ENCODE measurements at places on chromosomes 1 and 21.

GRCh38 chr1:21437341-21437640 is 2.6 kb upstream of the NBPF3 start:
- DNase-seq: no peak

GRCh38 chr1:7469255-7469938 is 301.7 kb upstream of the VAMP3 start:
- DNase-seq: no peak

- DNase-seq: no peak
Measured at GRCh38 chr1:153984123-153984894, 1.8 kb downstream of the RAB13 start.

GRCh38 chr1:207807326-207807689 is 55.5 kb downstream of the CD46 start:
- DNase-seq: no peak

- DNase-seq: no peak
Measured at GRCh38 chr1:206955476-206956451, 9.5 kb upstream of the PIGR start.

DNA sequence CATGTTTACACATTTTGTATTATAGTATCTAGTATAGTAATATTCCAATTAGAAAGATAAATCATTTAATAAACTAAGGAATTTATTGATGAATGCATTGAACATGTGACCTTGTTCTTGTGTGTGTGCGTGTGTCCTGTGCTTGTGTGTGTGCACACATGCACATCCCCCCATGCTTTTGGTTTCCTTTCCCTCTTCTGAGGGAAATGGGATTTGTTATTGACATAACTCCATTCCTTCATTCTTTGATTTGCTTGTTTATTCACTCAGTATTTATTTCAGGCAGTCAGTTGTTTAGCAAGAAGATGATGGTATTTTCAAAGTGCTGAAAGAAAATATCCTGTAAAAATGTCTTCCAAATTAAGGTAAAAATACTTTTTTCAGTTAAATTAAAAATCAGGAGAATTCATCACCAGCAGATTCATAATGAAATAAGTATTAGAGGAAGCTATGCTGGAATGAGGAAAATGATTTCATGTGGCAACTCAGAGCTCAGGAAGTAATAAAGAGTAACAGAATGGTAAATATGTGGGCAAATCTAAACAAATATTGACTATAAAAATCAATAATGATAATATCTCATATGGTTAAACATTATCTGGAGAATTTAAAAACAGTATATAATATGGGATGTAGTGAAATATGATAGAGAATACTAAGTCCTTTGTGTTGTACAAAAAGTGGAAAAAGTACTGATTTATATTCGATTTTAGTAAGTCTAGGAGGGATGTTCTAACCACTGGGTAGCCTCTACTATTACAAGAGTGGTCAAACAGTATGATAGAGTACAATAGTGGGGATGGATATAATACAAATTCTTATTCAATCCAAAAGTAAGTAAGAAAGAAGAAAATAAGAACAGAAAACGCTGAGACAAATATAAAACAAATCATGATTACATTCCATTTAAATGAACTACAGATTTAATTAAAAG is 35.2 kb upstream of the SIPA1L2 start:
- DNase-seq: no peak

- no peak for DNase-seq
Measured at GRCh38 chr1:42466030-42466429, 2.9 kb downstream of the CCDC30 start.

GRCh38 chr1:84190455-84190854 is 46.4 kb downstream of the PRKACB start:
- no peak for DNase-seq

All from stimulated activated CD4-positive, alpha-beta T cell treated with anti-CD3 and anti-CD28 coated beads, Interleukin-4, amount 100 ng/mL, for 4 hours (primary cell).